ENCODE measurements at places on chromosomes 5 and 9.

DNA sequence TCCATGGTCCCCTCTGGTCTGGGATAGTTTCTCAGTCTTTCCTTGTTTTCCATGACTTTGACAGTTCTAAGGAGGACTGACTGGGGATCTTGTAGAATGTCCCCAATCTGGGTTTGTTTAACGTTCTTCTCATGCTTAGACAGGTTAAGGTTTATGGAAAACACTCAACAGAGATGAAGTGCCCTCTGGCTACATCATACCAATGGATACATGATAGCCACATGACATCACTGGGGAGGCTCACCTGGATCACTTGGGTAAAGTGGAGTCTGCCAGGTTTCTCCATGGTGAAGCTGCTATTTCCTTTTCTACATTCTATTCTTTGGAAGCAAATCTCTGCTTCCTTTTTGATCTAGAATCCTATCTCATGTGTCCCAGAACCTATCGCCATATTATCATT, 23.8 kb upstream of the ALDH1B1 start:
- no peak for DNase-seq

DNA sequence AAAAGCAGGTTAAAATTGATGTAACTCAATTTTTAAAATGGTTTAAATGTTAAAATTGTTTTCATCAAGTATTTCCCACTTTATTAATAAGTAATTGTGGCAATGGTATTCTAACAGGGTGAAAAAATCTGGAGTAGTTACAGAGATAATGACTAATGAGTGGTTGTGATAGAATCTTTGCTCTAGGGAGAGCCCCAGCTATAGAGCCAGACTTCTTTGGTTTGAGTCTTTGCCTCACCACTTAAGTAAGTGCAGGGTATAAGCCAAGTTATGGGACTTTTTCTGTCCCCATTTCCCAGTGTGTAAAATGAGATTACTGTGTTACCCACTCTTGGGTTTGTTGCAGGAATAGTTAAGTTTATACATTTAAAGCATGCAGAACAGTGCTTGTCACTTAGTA, 158.1 kb downstream of the FER start:
- DNase-seq = no peak

DNA sequence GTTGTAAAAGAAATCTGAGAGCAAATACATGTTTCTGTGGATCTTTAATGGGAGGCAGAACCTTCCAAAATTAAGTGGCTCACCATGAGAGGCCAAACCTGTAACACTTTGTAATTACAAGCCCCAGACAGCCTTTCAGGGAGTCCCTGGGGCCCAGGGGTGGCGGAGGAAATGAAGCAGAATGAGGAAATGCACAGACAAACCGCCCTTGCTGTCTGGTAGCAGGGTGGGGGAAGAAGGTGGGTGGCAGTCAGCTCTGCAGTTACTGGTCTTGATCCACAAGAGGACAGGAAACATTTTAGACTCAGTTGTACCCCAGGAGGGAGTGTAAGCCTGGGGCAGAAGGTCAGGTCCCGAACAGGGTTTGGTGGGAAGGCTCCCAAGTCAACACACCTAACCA, 6.5 kb downstream of the ARL14EPL start:
- DNase-seq = peak; percentile 20

- no peak for DNase-seq
These were observed 478.5 kb upstream of the DMAC1 start for GRCh38 chr9:8278048-8278447.

- no peak for DNase-seq
These were observed 126.9 kb downstream of the TLE1 start for GRCh38 chr9:81562231-81563019.

DNA sequence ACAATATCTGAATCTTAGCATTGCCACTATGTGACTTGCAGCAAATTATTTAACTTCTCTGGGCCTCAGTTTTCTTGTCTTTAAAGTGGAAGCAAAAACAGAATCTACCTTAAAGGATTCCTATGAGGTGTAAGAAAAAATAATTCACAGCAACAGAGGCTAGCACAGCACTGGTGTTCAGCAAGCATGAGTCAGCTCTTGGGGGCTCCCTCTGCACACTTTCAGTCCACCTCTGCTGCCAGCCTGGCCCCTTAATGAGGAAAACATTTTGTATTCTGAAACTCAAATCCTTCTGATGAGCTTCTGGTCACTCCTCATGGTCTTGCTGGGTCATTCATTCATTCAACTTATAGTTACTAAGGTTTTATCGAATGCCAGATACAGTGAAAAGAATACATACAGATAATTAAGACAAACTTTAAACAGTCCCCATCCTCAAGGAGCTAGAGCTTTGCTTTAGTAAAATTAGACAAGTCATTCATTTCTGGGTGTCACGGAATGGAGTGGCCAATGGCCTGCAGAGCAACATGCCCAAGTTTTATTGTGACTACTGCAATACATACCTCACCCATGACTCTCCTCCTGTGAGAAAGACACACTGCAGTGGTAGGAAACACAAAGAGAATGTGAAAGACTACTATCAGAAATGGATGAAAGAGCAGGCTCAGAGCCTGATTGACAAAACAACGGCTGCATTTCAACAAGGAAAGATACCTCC, 26.8 kb upstream of the IQGAP2 start:
- DNase-seq = no peak

DNA sequence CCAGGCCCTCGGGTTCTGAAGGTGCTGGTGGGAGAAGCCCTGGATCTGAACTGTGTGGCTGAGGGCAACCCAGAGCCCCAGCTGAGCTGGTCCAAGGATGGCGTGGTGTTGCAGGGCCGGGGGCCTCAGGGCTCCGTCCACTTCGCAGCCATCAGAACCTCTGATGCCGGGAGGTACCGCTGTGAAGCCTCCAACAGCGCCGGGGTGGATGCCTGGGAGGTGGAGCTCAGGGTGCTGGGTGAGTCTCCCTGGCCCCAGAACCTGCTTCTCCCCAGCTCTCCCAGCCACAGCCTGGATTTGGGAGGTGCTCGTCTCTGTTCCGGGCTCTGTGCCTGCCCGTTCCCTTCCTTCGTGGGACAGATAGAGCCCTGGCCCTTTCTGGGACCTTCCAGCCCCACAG, 75.6 kb downstream of the HMCN2 start:
- DNase-seq = no peak

- no peak for DNase-seq
These were observed 467.4 kb upstream of the MPDZ start for GRCh38 chr9:13746876-13747275.

- no peak for DNase-seq
These were observed 4.4 kb upstream of the SSBP2 start for GRCh38 chr5:81755320-81755719.

GRCh38 chr9:130212543-130213297, 40.5 kb downstream of the NCS1 start:
- DNase-seq = no peak

DNA sequence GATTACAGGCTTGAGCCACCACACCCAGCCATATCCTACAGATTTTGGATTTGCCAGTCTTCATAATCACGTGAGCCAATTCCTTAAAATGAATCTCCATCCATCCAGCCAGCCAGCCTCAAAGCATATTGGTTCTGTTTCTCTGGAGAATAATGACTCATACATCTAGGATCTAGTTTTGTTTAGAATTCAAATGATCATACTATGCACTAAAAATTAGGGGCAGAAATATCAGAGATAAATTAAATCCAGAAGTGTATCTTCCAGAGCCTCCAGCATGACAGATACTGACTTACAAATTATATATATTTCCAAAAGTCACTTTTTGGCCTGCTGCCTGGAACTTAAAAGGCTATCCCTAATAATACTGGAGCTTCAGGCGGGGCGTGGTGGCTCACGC, 119.1 kb upstream of the NR5A1 start:
- no peak for DNase-seq

DNA sequence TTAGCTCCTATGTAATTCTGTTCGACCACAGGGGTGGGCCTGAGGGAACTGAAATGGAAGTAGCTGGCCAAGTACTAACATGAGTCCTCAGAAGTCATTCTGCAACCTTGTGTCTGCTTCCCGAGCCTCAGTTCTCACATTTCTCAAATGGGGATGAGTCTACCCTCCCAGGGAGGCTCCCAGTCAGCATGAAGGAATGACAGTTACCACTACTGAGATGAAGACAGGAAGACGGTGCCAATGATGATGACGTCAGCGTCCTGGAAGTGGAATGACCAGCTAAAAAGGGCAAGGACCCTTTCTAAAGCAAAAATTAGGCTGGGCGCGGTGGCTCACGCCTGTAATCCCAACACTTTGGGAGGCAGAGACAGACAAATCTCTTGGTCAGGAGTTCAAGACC, 6.8 kb downstream of the PIP5KL1 start:
- DNase-seq = no peak

DNA sequence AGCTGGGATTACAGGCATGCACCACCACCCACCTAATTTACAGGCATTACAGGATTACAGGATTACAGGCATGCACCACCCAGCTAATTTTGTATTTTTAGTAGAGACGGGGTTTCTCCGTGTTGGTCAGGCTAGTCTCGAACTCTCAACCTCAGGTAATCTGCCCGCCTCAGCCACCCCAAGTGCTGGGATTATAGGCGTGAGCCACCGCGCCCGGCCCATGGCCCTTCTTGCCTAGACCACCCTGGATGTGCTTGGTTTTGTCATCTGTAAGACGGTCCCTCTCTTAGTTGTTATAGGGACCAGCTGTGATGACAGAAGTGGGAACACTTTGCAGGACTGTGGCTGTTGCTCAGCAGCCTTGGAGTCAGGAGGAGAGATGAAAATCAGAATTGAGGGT, 3.5 kb upstream of the PHYKPL start:
- DNase-seq = no peak

- no peak for DNase-seq
These were observed 614.1 kb upstream of the CDH9 start for GRCh38 chr5:27652505-27652904.

GRCh38 chr5:152942633-152943336, 537.7 kb upstream of the NMUR2 start:
- DNase-seq = no peak

GRCh38 chr9:90521811-90522570, 120.6 kb downstream of the DIRAS2 start:
- peak; percentile 44 for DNase-seq

DNA sequence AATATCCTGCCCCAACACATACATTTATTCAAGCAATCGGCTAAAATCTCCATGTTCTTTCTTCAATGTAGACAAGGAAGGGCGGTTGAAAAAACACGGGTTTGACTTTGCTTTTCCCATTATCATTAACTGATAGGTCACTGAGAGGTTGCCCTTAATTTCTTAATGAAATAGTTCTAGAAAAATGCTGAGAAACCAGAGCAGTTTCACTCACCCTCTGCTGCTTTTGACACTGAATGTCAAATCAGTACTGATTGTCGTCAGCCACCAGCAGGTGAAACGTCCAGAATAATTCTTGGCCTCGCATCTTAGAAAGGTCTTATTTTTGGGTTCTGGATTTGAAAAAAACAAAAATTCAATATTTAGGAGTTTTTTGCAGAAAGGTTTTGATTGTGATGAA, 8.1 kb downstream of the IL12B start:
- no peak for DNase-seq

GRCh38 chr5:32827981-32828380, 116.9 kb downstream of the NPR3 start:
- DNase-seq = no peak

DNA sequence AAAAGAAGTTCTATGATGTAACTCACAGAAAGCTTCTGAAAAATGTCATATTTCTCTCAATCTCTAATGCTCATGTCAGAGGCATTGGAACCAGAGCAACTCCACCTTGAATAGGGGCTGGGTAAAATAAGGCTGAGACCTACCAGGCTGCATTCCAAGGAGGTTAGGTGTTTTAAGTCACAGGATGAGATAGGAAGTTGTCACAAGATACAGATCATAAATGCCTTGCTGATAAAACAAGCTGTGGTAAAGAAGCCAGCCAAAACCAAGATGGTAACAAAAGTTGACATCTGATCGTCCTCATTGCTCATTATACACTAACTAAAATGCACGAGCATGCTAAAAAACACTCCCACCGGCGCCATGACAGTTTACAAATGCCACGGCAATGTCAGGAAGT, 411.1 kb upstream of the GRIA1 start:
- DNase-seq = no peak

DNA sequence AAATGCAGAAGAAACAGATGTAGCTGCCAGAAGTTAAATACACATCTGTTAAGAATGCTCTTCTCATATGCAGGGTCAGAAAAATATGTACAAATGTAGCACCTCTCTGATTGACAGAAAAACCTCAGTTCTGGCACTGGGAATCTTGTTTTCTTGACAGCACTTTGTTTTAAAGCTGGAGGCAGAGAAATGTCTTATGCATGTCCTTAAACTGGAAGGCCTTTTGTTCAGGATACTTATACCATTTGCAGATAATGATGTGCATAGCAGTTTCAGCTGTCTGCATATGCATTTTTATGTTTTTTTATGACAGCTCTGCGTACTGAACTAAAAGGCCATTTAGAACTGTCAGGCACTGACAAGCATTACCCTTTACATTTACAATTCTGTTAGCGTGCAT, 567.9 kb downstream of the EBF1 start:
- DNase-seq = no peak

DNA sequence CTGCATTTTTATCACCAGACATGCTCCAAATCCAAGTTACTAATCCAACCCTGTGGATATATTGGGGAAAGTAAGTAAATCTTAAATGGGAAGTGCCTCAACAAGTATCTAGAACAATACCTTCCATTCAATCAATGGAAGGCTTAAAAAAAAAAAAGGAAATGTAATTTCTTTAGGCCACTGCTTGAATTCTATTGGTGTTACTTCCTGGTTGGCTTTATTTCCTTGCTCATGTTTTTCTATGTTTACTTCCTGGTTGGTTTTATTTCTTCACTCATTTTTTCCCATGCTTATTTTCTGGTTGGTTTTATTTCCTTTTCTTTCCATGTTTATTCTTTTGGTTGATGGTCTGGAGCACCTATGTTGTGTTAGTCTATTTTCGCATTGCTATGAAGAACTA, 363.9 kb downstream of the KDM4C start:
- DNase-seq = no peak

- DNase-seq = no peak
These were observed 3.7 kb downstream of the SPATA31E1 start for GRCh38 chr9:87886210-87886932.

GRCh38 chr5:95718738-95719137, 12.4 kb upstream of the RHOBTB3 start:
- DNase-seq = no peak

- no peak for DNase-seq
These were observed 70.9 kb upstream of the STXBP1 start for GRCh38 chr9:127541176-127541575.

GRCh38 chr9:75814667-75815066, 75.8 kb upstream of the PCSK5 start:
- no peak for DNase-seq

- DNase-seq = peak; percentile 92
These were observed 958 bp upstream of the NFIL3 start for GRCh38 chr9:91424403-91425176.

DNA sequence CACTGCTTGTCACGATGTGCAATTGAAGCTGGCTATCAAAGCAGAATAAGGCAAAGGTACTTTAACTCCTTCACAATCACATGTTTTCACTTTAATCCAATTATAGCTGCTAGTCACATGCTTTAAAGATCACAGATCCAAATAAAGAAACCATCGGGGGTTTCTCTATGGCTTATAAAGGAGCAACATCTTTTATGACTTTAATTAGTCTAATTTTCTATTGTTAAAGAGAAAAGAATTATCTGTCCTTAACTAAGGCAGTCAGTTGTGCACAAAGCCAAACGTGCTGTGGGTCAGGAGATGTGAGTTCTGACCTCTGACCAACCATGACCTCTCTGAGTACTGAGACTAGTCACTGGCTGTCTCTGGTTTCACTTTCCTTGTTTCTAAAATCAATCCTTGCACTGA, 561.1 kb downstream of the RAB3C start:
- peak; percentile 15 for DNase-seq

All from suppressor macrophage treated with lipopolysaccharide for 4 hours (primary cell).